ENCODE measurements at places on chromosomes 5 and 9.

DNA sequence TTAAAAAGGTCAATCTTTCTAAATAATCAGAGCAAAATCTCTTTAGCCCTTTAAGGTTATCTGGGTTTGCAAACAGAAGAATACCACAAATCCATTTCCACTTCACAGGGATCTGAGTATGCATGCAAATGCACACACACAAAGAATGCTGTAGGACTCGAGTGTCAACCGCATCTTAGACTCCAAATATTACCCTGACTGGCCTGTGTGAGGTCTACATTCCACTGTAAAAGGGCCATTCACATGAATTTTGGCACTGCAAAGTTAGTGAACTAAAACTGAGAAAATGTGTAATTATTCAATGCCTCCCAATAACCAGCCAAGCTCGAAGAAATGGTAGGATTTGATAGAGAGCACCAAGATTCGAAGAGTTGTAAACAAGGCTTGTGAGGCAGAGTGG, 199.9 kb downstream of the AGTPBP1 start:
- DNase-seq: no peak

- no peak for DNase-seq
These were observed 7.6 kb upstream of the GPBP1 start for GRCh38 chr5:57166276-57166675.

- no peak for DNase-seq
These were observed 1021.9 kb downstream of the CDH12 start for GRCh38 chr5:21831145-21831787.

GRCh38 chr9:85703398-85703797, 38.4 kb downstream of the AGTPBP1 start:
- DNase-seq: no peak

DNA sequence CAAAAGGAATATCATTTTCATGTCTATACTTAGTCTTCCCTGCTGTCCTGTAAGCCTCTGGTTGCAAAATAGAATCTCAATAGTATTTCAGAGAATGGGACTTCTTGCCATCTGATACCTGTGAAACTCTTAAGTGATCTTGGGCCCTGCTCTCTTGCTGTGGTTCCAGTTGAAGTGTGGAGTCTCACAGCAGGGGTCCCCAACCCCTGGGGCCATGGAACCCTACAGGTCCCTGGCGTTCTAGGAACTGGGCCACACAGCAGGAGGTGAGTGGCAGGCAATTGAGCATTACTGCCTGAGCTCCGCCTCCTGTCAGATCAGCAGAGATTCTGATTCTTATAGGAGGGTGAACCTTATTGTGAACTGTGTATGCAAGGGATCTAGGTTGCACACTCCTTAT, 65.9 kb downstream of the ZSWIM6 start:
- DNase-seq: no peak

GRCh38 chr9:22143799-22144625, 134.9 kb upstream of the CDKN2B start:
- no peak for DNase-seq
